ENCODE measurements at places on chromosomes 5 and 9.

- no peak for DNase-seq
Observed at GRCh38 chr5:113000466-113000865, 23.9 kb downstream of the DCP2 start.

GRCh38 chr5:145945620-145946111 lies 9.3 kb downstream of the SH3RF2 start:
- DNase-seq, result no peak

DNA sequence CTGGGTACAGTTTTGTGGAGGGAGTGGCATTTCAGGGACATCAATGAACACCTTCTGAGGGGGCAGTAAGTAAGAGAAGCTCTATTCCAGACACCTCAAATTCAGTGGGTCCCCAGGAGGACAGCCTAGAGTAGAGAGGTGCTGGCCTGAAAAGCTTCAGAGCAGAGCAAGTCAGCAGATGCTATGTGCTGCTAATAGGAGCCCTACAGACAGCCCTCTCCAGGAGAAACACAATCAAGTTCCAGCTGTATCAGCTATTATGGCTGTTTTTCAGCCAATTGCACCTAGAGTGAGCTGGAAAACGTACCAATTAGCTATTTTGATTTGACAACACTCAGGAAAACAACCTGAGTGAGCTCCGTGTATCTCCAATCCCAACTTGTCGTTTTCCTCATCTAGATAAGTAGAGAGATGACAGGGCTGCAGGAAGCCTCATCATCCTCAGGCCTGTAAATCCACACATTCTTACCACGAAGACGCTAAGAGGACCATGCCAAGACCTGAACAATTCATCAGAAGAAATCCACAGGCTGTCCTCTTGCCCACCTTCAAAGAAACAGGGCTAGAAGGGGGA lies 104.9 kb downstream of the PIK3R1 start:
- DNase-seq, result no peak

DNA sequence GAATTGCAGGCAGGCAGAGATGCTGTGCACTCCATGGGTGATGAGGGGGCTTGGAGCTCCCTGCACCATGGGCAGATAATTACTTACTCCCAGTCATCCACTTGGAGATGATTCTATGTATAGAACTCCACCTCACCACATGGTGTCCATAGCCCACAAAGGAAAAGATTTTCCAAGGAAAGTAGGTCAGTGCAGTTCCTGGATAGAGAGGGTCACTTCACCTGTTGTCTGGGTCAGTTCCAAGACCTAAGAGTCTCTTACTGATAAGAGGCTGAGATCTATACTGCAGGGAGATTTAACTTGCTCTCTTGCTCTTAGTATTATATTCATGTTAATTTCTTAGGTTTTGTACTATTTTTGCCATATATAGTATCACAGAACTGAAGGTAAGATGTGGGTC lies 113.9 kb upstream of the BRINP1 start:
- DNase-seq, result no peak

GRCh38 chr5:142244440-142244839 lies 80.4 kb downstream of the SPRY4 start:
- no peak for DNase-seq

DNA sequence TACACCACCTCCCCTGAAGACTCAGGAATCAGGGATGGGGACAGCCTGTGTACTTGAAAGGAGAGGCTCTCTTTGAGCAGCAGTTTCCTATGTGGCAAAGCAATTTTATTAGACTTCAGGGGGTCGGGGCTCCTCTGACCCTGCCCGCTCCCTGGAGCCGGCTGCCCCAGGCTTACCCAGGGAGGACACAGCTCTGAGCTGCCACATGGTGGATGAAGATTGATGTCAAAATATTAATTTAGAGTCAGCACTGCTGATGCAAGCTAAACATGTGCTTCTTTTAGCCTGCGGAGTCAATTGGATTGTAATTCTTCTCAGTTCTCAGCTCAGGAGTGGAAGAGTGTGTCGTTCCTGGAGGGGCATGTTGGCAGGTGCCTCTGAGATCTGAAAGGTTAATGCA lies 606.1 kb downstream of the KIF4B start:
- no peak for DNase-seq

- no peak for DNase-seq
Observed at GRCh38 chr5:111755942-111756381, 1.0 kb downstream of the NREP start.

GRCh38 chr9:97848480-97849237 lies 4.4 kb upstream of the FOXE1 start:
- DNase-seq, result no peak

- DNase-seq, result no peak
Observed at GRCh38 chr9:132077881-132078698, 1.6 kb downstream of the MED27 start.

- no peak for DNase-seq
Observed at GRCh38 chr9:107707915-107708441, 218.4 kb upstream of the KLF4 start.

DNA sequence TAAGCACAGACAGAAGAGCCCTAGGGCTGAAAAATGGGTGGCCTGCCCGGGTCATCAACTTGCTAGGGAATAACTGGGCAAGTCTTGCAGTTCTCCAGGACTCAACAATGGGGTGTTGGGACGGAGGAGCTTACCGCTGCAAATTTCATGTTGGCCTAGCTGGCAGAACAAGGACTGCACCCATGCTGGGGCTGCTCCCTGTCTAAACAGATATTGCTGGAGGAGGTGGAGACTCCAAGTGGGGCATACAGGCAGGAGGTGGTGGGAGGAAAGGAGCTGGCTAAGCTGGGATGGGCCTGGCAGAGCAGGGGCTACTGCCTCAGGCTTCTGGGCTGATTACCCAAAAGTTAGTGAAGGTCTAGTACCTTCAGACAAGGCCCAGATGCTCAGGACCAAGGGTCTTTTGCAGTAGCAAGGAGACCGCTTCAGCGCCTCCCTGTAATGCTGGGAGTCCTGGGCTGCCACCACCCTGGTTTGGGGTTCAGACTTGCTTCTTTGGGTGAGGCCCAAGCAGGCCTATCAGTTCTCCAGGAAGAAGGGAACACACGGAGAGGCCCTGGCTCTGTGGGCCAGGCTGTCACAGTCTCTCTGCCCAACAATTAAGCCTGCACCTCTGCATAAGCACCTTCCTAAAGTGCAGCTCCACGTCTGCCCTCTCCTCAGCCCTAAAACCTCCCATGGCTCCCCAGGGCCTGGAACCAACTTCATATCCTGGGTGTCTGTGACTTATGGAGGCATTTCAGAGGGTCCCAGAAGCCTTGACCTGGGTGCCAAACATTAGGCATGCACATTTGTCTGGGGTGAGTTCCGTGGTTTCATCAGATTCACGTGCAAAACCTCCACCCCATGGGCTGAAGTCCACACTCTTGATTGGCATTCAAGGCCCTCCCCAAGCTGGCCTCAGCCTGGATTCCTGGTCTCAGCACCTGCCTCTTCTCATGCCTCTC lies 24.2 kb upstream of the KIF12 start:
- DNase-seq, result no peak

DNA sequence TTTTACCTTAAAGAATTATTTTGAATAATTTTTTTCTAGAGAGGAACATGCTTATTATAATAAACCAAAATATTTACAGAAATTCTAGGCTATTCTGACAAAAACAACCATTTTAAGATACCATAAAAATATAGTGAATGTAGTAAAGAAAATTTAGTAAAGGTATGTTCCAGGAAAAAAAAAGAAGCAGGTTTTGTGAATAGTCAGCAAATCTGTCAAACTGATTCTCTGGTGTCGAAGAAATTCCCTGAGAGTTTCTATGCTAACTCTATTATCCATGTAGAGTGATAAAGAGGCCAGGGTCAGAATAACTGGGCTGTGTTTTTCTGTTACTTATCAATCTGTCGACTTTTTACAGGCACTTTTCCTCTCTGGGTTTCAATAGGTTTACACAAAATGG lies 459.2 kb downstream of the KIF4B start:
- DNase-seq, result no peak

GRCh38 chr9:35606138-35606504 lies 1.1 kb downstream of the TESK1 start:
- no peak for DNase-seq
